NCI-H1694 (cell line): ENCODE measurements at places on chromosomes 4 and X.

GRCh38 chrX:139932073-139932900, 566 bp downstream of the ATP11C start:
- no peak for DNase-seq

DNA sequence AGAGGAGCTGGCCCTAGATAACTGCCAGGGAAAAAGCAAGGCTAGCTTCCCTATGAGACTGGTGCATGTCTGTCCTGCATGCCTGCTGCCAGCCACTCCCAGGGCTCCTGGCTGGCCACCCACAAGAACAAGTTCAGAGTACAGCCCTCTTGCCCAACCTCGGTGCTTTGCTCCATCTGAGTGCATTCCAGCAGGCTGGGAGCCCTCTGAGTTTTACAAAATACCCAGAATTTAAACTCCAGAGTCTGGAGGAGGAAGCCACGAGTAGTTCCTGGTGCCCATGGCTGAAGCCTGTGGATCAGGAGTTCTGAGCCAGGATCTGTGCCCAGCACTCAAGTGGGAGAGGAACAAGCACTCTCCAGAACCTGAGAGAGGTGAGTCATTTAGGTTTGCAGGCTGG, 111.6 kb downstream of the MAGEE2 start:
- no peak for DNase-seq

- DNase-seq: no peak
Measured at GRCh38 chrX:152642931-152643564, 5.4 kb downstream of the GABRQ start.

- no peak for DNase-seq
Measured at GRCh38 chrX:23398570-23398969, 63.9 kb downstream of the PTCHD1 start.

DNA sequence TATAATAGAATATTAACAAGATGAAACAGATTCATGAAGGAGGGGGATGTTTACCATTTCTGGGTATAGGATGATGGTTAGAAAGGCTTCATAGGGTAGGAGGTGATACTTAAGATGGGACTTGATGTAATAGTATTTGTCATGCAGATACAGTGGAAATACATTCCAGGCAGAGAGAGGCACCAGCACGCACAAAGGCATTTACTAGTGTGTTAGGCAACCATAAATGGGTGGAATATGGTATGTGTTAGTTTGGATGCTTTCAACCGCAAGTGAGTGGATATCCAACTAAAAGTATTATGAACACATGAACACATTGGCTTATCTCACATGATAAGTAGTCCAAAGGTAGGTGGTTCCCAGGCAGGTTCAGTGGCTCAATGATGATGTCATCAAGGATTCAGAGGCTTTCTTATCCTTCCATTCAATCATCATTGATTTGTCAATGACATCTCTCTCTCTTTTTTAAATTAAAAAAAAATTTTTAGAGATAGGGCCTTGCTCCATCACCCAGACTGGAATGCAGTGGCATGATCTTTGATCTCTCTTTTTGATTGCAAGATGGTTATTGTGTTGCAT, 12.7 kb upstream of the STARD8 start:
- DNase-seq: no peak

GRCh38 chr4:88819818-88820697, 122.4 kb upstream of the NAP1L5 start:
- DNase-seq: peak; percentile 51

DNA sequence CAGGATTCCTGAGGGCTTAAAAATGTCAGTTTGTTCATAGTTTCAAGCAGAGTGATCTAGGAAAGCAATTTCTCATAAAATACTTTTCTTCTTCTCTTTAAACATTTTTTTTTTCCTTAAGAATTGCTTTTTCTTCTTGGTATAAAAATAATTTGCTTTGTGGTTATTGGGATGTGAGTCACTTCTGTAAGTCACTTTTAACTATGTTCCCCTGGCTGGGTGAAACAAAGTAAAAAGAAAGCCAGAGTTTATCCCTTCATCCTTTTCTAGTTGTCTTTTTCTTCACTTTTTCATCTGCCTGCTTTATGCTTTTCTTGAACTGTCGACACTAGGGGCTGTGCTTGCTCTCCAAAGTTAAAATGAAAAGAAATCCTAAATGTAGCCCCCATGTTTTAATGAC, 33.5 kb downstream of the ARSJ start:
- no peak for DNase-seq

DNA sequence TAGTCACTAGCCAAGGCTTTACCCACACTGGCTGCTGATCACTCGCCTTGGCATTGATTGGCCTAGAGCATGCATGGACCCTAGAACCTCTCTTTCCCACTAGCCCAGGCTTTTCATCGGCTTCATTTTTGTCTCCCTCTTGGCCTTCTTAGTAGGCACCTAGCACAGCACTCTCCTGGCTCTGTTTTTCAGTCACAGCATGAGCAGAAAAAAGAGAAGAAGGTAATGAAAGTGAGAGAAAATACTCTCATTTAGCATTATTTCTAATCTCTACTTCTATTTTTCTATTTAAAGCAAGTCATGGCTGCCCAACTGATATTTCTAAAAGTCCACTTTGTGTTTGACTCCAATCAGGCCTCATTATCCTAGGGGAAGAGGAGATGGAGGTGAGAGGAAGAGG, 267.2 kb downstream of the FBXO8 start:
- no peak for DNase-seq

GRCh38 chr4:115720611-115721010, 607.2 kb upstream of the NDST4 start:
- no peak for DNase-seq

DNA sequence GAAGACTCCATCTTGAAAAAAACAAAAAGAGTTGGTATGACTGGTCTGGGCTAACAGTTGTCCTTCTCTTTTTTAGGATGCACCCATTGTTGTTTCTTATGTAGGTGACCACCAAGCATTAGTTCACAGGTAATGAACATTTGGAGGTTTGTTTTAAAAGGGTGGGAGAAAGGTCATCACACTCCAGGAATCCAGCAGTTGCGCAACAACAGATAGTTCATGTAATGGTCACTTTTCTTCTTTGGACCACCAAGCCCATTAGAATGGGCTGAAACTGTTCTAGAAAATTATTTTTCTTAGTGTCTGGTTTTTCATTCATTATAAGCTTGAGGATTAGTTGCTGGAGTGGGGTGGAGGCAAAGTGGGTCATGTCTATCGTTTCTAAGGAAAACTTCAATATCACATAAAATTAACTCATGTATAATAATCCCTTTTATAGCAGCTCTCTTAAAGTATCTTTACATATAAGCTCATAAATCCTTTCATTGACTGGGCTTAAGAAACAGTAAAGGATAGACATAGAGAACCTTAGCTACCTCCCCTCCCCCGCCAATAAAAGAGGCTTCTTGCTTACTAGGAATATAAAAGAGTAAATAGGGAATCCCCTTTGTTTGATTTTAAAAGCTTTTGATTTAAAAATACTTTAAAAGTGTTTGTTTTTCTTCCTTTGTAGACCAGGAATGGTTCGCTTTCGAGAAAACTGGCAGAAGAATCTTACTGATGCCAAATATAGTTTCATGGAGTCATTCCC, 23.5 kb downstream of the NKAP start:
- no peak for DNase-seq

DNA sequence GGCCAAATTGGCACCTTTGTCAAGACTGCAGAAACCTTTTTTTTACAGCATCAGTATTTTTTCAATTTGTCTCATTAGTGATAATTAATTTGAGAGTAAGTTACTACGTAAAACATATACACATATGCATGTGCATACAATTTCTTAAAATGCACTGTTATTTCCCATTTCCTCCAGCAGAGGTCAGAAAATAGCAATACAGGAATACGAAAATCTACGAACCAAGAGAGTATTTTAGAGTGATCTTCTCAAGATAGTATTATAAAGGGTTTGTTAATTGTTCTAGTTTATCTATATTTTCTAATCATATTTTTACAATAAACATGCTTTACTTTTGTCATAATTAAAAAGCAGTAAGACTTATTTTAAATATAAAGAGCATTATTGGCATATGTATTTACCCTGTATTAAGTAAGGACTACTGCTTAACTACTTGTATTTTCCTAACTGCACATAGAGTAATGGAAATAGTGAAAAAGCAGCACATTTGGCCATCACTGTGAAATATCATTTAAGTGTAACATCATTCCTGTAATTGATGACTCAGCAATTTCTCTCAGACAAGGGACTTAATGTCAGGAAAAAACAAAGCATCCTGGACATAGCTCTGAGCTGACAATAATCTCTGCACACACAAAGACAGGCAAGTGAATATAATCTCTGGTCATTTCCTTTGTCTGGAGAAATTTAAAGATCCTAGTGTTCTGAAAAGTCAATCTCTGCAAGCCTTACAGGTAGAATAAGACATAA, 45.6 kb downstream of the MAOB start:
- DNase-seq: peak; percentile 3

- no peak for DNase-seq
Measured at GRCh38 chr4:18057821-18058533, 36.4 kb upstream of the LCORL start.

- DNase-seq: no peak
Measured at GRCh38 chr4:105369988-105370387, 103.9 kb downstream of the PPA2 start.

DNA sequence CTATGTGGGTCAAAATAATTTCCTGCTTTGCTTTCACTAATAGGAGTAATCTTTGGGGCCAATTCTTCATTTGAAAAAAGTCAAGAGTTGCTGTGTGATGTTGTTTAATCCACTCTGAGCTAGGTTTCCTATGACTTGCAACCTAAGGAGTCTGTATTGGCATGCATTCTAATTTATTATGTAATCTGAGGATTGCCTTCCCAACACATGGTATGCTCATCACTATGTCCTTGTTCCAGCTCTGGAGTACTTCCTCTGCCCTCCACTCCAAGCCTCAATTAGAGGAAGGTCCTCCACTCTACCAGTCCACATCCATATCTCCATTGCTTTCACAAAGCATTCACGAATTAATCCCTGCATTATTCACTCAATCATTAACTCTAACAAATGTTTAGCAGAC, 56.1 kb downstream of the PPP3CA start:
- DNase-seq: no peak

DNA sequence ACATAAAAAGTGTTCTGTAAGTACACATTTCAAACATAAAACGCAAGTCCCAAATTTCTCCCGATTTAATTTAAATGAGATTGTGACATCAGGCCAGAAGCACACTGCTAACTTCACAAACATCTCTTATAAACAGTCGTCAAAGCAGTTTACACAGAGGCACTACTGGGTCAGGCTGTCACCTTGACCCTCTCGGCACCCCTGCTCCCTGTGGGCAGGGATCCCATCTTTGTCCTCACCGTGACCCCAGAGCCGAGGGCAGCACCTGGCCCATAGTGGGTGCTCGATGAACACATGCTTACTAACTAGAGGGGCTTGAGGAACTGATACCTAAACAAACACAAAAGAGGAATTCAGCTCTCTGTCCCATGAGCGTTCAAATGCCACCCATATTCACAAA, 22.2 kb downstream of the QDPR start:
- no peak for DNase-seq

DNA sequence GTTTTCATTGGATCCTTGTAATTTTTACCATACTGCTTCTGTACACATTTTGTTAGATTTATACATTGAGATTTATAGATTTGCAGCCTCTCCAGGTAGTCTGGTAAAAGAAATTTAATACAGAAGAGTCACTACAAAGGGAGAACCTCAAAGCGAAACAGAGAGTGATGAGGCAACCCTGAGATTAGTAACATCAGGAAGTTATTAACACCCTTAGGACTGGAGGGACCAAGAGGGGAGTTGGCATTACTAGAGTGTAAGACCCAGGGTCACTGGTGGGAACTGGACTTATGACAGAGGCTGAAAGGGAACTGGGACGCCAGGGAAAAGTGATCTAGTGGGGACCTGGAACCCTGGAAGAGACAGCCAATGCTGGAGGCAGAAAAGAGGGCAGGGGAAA, 20.6 kb upstream of the MAML3 start:
- DNase-seq: no peak
